Activated CD4-positive, alpha-beta T cell treated with anti-CD3 and anti-CD28 coated beads for 36 hours (primary cell): ENCODE measurements at places on chromosomes 5 and 9.

DNA sequence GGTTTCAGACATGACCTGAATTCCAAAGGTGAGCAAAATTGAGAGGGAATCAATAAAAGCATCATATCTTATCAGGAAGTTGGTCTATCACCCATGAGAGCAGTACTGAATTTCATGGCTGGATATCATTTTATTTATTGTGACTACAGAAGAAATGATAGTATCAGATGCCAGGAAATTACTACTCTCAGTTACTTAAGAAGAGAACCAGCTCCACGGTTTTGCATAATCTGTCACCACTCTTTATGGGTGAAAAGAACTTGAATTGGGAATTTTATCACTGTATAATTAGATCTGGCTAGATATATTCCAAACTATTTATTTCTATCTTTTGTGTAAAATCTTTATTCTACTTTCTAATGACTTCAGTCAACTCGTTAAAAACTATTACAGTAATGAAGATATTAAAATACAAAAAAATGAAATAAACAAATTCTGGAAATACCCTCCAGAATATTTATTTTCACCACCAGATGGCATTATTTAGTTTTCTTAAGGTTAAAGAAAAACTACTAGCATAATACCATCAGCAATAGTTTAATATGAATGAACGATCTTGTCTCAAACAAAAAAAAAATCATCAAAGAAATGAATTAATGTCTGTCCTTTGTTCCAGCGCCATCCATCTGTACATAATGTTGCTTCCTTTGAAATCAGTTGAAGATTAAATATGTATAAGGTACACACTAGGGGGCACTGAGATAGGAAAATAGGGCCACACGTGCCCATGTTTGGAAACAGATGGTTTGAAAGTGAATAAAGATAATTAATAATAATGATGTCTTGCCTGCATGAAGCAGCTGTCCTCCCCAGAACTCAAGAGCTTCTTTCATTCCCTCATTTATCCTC, 84.7 kb upstream of the SLCO6A1 start:
- H3K27ac ChIP-seq = no peak overlapping the region
- no peak overlapping the region for H3K4me3 ChIP-seq
- no peaks in the 10 kb centered on the region for H3K4me1 ChIP-seq
- DNase-seq = no peak
- H3K27me3 ChIP-seq = peaks cover 2% of the 10 kb centered on the region

GRCh38 chr5:143456952-143457547, 53.6 kb upstream of the NR3C1 start:
- no peaks in the 10 kb centered on the region for H3K4me1 ChIP-seq
- H3K4me3 ChIP-seq = no peak overlapping the region
- no peak overlapping the region for H3K27ac ChIP-seq
- H3K27me3 ChIP-seq = no peaks in the 10 kb centered on the region
- H3K36me3 ChIP-seq = no peaks in the 10 kb centered on the region

DNA sequence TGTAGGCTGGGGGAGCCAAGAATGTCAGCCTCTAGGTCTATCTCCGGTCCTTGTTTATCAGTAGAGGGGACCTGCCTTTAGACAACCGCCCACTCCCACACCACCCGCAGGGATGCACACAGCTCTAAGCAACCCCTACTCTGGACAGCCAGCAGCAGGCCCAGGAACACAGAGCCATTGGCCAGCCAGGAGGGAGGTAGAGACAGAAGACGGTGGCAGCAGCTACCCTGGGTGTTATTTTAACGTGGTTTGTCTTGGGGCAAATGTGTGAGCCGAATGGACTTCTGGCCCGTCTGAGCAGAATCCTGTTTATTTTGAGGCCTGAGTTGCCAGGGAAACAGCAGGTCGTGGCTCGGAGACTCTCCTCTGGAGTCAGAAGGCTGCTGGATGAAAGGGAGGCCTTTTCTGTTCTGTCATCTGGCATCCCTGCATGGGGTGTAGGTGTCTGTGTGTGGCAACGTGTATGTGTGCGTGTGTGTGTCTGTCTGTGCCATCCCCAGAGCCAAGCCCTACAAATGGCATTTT, 382 bp upstream of the FGF1 start:
- H3K27me3 ChIP-seq = peaks cover 7% of the 10 kb centered on the region
- no peak overlapping the region for H3K4me3 ChIP-seq
- no peaks in the 10 kb centered on the region for H3K4me1 ChIP-seq
- DNase-seq = no peak
- H3K36me3 ChIP-seq = no peaks in the 10 kb centered on the region

DNA sequence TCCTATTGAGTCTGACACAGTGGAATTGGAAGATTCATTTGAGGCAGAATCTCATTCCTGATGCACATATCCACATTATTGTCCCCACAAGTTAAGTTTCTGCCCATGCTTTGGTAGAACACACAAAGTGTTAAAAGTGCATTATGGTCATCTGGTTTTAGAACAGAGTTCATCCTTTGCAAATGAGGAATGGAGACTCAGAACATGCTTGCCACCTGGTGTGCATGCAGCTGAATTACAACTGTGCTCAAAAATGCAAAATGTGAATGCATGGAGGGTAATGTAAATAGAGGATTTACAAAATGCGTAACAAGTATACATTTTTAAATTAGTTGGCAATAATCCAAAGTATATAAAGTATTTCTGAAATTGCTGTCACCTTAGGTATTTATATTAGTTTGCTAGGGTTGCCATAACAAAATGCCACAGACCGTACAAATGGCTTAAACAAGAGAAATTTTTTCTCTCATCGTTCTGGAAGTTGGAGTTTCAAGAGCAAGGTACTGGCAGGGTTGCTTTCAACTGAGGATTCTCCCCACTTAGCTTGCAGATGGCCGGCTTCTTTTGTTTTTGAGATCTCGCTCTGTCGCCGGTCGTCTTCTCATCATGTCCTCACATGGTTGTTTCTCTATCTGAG, 671.1 kb downstream of the TAF11L14 start:
- no peaks in the 10 kb centered on the region for H3K27me3 ChIP-seq
- DNase-seq = peak; percentile 6
- H3K27ac ChIP-seq = no peak overlapping the region
- no peaks in the 10 kb centered on the region for H3K4me1 ChIP-seq
- H3K36me3 ChIP-seq = no peaks in the 10 kb centered on the region

DNA sequence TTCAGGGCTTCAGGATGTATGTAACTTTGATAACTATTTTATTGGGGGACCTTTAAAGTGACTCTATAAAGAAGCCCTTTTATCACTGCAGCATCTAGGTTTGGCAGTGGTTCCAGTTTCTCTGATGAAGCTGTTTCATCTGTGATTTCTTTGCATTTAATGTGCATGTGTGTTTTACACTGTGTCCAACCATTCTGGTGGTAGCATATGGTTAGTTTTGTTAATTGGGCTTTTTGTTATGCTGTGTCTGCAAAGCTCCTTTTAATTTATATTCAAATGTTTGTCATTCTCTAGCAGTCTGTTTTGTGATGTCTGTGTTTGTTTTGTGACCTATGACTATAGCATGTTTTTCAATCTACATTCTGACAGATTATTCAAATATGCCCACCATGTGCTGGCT, 294.8 kb downstream of the DNAH5 start:
- DNase-seq = no peak
- no peaks in the 10 kb centered on the region for H3K27me3 ChIP-seq
- no peak overlapping the region for H3K27ac ChIP-seq
- no peaks in the 10 kb centered on the region for H3K36me3 ChIP-seq

- no peak overlapping the region for H3K27ac ChIP-seq
- H3K4me3 ChIP-seq = no peak overlapping the region
- peaks cover 13% of the 10 kb centered on the region for H3K27me3 ChIP-seq
- no peak for DNase-seq
- peaks cover 8% of the 10 kb centered on the region for H3K36me3 ChIP-seq
Observed at GRCh38 chr9:96193236-96193755, 108.7 kb downstream of the HSD17B3 start.

- DNase-seq = no peak
- no peak overlapping the region for H3K4me3 ChIP-seq
- no peaks in the 10 kb centered on the region for H3K4me1 ChIP-seq
- no peak overlapping the region for H3K27ac ChIP-seq
- no peaks in the 10 kb centered on the region for H3K27me3 ChIP-seq
Observed at GRCh38 chr9:104107799-104108198, 13.7 kb downstream of the SMC2 start.

DNA sequence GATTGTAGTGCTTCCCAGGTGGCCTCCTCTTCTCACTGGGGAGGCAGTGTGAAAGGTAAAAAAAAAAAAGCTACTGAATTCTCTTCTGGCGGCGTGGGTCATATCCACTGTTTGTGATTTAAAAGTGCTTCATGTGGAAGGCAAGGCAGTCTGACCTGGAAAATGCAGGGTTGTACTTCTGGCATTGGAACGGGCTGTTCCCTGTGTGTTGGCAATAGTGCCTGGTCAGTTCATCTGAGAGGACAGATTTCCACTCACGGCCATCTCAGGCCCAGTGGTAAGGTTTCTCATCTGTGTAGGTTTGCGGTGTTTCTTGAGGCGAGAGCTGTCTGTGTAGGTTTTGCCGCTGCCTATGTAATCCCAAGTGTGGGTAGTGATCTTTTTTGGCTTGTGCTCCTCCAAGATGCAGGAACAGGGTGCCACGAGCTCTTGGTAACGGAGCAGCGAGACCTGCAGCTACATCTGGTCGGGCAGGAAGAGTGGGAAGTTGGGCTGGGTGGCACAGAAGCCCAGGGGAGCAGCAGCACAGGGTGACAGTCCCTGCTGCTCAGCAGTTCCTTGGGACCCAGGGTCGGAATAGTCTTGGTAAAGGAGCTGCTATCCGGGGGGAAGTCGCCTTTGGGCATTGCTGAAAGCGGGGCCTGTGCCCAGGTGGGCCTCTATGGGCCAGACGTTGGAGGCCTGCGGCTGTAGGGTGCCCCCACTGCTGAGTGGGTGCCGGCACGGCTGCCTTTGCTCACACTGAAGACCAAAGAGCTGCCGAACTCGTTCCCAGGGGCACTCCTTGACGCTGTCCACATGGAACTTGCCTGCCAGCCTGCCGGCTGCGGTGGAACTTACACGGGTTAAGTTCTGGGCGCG, 11.2 kb downstream of the RCL1 start:
- H3K27ac ChIP-seq = no peak overlapping the region
- H3K27me3 ChIP-seq = no peaks in the 10 kb centered on the region
- peaks cover 41% of the 10 kb centered on the region for H3K36me3 ChIP-seq
- H3K4me3 ChIP-seq = no peak overlapping the region

DNA sequence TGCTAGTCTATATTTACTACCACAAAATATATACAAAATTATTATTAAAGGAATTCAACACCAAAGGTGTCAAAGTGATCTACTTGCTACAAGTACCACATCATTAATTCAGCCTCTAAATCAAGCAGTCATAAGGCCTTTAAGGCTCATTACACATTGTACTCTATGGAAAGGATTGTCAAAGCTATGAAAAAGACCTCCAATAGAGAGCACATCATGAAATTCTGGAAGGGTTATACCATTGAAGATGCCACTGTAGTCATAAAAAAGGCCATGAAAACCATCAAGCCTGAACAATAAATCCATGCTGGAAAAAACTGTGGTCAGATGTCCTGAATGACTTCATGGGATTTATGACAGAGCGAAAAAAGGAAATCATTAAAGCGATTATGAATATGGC, 708.0 kb upstream of the FAM174A start:
- H3K4me1 ChIP-seq = no peaks in the 10 kb centered on the region
- no peak for DNase-seq
- H3K36me3 ChIP-seq = no peaks in the 10 kb centered on the region

GRCh38 chr5:136330353-136331038, 34.8 kb downstream of the TRPC7 start:
- no peak overlapping the region for H3K27ac ChIP-seq
- H3K27me3 ChIP-seq = peaks cover 4% of the 10 kb centered on the region
- no peak for DNase-seq
- no peaks in the 10 kb centered on the region for H3K4me1 ChIP-seq

DNA sequence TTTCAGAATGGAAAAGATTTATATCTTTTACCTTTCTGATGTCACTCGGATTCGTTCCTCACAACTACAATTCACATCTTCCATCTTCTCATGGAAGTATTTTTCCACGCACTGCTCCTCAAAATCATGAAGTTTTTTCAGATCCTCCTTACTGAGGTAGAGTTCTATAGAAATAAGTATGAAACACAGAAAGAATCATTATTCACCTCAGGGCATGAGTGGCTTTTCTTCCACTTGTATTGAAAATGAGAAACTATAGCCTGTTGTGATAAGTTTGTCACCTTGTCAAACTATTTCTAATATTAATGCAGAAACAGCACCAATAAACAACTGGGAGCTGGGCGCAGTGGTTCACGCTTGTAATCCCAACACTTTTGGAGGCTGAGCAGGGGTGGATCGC, 116.0 kb downstream of the TRPM6 start:
- H3K27me3 ChIP-seq = peaks cover 24% of the 10 kb centered on the region
- peaks cover 20% of the 10 kb centered on the region for H3K4me1 ChIP-seq
- H3K27ac ChIP-seq = peak overlapping the region; percentile 21
- no peak overlapping the region for H3K4me3 ChIP-seq
- no peak for DNase-seq
- H3K36me3 ChIP-seq = no peaks in the 10 kb centered on the region

GRCh38 chr5:174501461-174502069, 222.8 kb upstream of the MSX2 start:
- H3K4me1 ChIP-seq = no peaks in the 10 kb centered on the region
- H3K27me3 ChIP-seq = peaks cover 6% of the 10 kb centered on the region
- H3K36me3 ChIP-seq = no peaks in the 10 kb centered on the region
- no peak overlapping the region for H3K4me3 ChIP-seq
- DNase-seq = no peak

DNA sequence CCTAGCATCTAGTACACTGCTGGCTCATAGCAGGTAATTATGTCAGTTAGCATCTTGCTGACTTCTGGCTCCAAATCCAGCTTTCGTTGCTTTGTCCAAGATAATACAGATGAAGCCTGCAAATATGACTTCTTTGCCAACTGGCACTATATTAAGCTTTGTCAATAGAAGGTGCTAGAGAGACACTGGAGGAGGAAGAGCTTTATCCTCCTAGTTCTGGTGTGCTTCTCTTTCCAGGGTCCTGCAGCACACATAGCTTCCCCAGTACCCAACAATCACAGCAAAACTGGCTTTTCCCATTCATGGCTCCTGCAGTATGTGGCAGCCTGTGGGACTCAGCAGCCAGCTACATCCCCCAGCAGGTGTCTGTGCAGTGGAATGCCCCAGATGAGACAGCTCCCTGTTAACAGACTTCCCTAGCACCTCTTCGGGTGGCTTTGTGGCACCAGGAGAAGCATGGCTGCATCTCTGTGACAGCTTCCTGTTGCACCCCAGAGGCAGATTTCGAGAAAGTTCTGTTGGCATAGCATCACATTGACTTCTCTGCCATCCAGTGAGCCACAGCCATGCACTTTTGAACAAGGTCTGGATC, 147.8 kb downstream of the OXCT1 start:
- DNase-seq = no peak
- H3K36me3 ChIP-seq = no peaks in the 10 kb centered on the region
- H3K27ac ChIP-seq = no peak overlapping the region
- H3K27me3 ChIP-seq = peaks cover 3% of the 10 kb centered on the region
- no peaks in the 10 kb centered on the region for H3K4me1 ChIP-seq

- H3K4me1 ChIP-seq = peaks cover 69% of the 10 kb centered on the region
- H3K4me3 ChIP-seq = no peak overlapping the region
- H3K27ac ChIP-seq = peak overlapping the region; percentile 25
- DNase-seq = no peak
- H3K27me3 ChIP-seq = no peaks in the 10 kb centered on the region
- H3K36me3 ChIP-seq = peaks cover 20% of the 10 kb centered on the region
Observed at GRCh38 chr5:154786414-154786813, 31.2 kb downstream of the LARP1 start.
